ENCODE measurements at places on chromosomes 3 and 15.

DNA sequence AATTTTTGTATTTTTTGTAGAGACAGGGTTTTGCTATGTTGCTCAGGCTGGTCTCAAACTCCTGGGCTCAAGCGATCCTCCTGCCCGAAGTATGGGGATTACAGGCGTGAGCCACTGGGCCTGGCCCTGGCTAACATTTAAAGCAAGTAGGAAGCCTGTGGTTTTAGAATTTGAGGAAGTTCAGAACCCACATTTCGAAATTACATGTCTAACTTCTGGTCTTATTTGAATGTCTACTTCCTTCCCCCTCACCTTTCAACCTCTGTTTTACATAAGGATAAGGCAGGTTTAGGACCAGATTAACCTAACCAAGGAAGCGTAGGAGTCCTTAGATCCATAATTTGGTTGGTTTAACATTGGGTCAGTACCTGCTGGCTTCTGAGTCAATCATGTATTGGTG lies 120.5 kb upstream of the PROK2 start:
- no peak for DNase-seq

DNA sequence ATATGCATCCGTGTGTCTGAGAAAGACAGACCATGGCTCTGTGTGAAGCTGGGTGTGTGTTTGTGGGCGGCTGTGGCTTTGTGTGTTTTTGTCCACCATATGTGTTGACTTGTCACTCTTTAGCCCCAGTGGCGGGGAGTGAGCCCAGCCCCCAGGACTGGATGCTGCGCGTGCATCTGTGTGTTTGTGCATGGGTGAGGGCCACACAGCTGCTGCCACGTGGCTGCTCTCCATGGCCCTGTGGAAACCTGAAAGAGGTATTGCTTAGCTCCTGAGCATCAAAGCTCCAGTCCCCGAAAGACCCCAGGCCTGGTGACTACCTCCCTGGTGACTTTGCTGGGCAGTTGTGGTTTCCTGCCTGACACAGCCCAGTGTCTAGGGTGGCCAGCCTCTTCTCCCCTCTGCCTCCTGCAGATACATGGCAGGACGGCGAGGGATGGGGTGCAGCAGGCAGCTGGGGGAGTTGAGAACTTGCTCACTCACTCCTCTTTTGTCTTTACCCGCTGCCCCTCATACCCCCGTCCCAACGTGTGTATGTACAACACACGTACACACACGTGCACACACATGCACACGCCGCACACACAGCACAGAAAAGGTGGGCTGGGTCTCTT lies 6.5 kb downstream of the EPHB3 start:
- no peak for DNase-seq

- DNase-seq: no peak
Observed at GRCh38 chr3:114060906-114061655, 4.5 kb downstream of the QTRT2 start.

DNA sequence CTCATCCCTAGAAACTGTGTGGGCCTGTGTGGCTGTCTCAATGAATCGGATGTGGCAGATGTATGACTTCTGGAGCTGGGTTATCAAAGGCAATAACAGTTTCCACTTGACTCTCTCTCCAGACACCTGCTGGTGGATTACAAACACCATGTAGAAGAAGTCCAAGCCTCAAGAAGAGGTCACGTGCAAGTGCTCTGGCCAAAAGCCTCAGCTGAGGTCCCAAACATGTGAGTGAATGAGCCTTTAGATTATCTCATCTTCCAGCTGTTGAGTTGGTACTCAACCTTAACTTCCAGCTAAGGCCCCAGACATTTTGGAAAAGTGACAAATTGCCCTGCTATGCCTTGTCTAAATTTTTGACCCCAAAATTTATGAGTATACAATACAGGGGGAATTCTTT lies 42.7 kb upstream of the IL12A start:
- no peak for DNase-seq

All from activated CD8-positive, alpha-beta memory T cell treated with anti-CD3 and anti-CD28 coated beads for 48 hours (primary cell).